Bone marrow (tissue), 2 donors: ENCODE measurements at places on chromosomes 5 and 9.
A peak's percentile ranks its signal among the peaks of the same experiment; 100 is the strongest.

DNA sequence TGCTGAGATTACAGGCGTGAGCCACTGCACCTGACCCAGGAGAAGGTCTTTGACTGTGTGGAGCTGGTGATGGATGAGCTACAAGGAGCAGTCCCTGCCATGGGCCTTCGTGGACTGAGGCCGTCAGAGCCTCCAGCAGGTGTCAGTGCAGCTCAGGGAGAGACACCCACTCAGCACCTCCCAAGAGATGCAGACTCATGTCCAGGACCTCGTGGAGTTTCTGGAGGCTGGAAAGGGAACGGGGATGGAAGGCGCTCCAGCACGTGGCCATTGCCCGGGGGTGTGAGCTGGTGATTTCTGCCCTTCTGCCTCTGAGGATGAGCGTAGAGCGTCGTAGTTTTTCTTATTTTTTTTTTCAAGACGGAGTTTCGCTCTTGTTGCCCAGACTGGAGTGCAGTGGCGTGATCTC is 9.5 kb downstream of the TOR4A start:
- peak; percentile 17 for DNase-seq

DNA sequence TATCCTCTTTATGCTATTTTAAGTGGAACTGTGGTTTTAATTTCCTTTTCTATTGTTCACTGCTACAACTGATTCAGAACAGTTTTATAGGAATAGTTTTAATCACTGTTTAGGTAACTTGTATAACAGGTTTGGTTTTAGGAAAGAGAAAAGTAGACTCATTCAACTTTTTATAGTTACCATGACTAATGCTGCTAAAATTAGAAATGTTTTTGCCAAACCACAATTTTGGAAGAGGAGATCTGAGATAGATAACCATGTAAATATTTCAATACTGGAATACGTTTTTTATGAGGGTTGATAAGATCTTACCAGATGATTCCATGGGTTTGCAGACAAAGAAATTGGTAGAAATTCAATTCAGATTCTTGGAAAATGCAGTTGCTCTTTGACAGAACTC is 404.6 kb upstream of the ARRDC3 start:
- DNase-seq: no peak

- DNase-seq: no peak
Observed at GRCh38 chr5:102077920-102078319, 218.2 kb downstream of the SLCO4C1 start.

DNA sequence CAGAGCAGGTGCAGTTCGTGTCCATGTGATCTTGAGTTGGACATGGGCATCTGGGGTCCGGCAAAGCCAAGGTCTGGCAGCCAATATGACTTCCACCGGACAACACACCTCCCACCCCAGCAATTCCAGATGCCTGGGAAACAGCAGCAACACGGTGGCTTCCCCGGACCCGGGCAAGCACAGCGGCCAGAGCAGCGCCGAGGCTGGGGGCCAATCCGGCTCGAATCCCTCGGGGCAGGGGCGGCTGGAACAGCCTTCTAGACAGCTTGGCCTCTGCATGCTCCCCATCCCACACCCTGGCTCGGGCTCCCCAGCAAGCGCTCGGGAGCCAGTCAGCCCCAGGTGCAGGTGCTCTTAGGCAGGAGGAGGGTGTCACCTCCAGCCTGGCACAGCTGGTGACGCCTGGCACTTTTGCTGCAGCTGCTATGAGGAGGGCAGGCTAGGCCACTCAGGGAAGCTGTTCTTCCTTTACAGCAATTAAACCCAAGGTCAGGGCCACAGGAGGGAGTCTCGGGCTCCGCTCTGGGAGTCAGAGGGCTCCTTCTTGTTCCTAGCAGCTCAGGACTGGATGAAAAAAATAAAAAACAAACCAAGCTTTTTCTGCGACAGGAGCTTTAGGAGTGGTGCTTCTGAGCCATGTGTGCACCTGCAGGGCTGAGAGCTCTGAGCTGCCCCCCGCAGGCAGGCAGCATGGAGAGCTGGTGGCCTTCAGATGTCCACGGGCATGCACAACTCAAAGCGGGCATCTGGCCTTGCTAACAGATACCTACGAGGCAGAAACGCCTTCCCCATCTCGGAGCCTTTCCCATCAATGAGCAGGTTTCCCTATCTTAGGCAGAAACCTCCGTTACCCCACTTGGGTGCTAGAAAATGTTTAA is 28.2 kb downstream of the DBH start:
- DNase-seq: no peak

- DNase-seq: no peak
Observed at GRCh38 chr5:14778792-14779070, 92.8 kb downstream of the ANKH start.

GRCh38 chr5:110478895-110479294 is 247.6 kb downstream of the TMEM232 start:
- DNase-seq: no peak

- no peak for DNase-seq
Observed at GRCh38 chr5:5437227-5438172, 15.0 kb downstream of the ICE1 start.

DNA sequence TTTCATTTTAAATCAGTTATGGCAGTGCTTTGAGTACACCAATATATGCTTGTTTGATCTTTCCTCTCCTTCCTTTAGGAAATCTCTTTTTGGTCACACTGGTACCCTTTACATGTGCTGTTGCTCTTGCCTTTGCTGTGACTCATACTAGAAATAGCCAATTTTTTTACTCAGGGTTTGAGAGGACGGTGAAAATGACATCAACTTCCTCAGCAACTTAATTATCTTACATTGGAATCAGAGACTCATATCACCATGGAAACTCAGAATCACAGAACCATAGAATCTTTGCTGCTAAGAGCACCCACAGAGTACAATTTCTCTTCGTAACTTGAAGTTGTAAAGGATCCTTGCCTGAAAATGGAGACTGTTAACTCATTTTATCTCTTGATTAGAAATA is 13.8 kb upstream of the ZNF300 start:
- no peak for DNase-seq

DNA sequence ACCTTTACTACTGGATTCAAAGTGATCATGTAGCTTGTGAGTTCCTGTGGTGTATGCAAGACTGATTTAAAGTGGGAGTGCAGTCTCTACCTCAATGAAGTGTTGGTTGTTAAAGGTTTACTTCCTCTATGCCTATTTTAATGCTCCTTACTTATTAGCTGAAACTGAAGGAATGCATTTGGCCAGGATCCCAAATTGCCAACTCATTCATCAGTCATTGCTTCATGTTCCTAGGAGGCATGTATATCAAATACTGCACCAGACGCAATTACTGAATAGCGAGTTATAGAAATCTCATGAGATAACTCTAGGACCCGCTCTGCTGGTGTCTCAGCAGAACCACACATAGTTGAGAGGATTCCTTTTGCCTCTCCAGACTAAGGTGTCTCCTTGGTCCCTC is 143.0 kb upstream of the RPS23 start:
- no peak for DNase-seq

- DNase-seq: no peak
Observed at GRCh38 chr9:93181672-93182435, 2.1 kb upstream of the WNK2 start.

DNA sequence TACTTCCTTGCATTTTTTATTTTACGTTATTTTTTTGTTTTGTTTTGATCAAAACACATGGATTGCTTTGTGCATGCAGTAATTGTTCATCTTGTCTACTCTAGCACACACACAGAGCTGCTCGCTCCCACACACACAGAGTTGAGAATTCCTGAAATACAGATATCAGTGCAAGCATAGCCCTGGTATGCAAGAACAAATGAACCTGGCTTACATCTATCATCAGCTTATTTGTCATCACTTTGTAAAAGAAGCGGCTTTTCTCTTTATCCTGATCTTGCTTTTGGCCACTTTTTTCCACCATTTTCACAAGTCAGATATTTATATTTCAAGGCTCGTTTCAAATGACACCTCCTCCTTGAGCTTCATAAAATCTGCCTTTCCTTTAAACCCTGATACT is 1435.7 kb downstream of the MAT2B start:
- no peak for DNase-seq

- no peak for DNase-seq
Observed at GRCh38 chr9:133490865-133491655, 12.2 kb upstream of the SLC2A6 start.

DNA sequence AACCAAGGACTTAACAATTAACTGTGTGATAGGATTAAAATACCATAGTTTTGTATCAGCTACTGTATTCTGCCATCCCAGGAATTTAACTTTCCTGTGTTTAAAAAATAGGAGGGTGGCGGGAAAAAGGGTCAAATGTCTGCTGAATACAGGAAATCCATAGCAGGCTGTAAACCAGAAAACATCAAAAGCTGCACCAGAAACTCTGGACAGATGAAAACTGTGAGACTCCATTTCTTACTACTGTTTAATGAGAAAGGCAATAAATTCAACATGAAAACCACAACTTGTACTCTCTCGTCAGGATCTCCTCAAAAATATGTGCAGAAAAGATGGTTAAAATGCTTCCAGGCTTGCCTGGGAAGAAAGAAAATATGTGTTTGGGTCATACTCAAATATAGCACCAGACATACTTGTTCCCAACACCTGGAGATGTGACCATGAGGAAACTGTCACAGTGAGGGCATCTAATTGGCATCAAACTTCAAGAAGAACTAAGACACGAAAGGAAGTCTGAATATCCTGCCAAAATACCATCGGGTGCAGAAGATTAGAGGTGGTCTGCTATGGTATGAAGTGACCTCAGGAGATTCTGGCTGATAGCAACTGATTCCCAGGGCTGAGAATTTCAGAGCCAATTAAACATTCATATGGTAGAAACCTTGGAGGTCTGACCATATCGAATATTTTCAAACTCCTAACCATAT is 164.7 kb upstream of the TARS1 start:
- DNase-seq: no peak

GRCh38 chr5:30039379-30039778 is 1154.1 kb upstream of the CDH6 start:
- DNase-seq: no peak

DNA sequence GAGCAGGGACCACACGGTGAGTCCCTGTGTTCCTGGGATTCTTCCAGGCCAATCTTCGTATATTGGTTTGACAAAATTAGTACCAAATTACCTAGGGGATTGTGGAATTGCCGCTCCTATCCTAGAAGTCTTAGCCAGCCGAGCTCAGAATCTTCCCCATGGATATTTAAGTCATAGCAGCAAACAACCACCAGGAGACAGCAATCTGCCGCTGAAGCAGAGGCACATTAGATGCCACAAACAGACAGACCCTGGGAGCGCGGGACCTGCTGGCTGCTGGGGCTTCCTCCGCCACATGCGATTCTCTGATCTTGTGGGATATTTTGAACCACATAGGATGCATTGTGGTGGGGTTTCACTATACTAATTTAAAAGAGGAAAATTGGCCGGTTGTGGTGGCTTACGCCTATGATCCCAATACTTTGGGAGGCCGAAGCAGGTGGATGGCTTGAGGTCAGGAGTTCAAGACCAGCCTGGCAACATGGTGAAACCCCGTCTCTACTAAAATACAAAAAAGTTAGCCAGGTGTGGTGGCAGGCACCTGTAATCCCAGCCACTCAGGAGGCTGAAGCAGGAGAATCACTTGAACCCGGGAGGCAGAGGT is 31.7 kb upstream of the ZBTB43 start:
- no peak for DNase-seq
